ENCODE measurements at places on chromosomes 2 and 18.

DNA sequence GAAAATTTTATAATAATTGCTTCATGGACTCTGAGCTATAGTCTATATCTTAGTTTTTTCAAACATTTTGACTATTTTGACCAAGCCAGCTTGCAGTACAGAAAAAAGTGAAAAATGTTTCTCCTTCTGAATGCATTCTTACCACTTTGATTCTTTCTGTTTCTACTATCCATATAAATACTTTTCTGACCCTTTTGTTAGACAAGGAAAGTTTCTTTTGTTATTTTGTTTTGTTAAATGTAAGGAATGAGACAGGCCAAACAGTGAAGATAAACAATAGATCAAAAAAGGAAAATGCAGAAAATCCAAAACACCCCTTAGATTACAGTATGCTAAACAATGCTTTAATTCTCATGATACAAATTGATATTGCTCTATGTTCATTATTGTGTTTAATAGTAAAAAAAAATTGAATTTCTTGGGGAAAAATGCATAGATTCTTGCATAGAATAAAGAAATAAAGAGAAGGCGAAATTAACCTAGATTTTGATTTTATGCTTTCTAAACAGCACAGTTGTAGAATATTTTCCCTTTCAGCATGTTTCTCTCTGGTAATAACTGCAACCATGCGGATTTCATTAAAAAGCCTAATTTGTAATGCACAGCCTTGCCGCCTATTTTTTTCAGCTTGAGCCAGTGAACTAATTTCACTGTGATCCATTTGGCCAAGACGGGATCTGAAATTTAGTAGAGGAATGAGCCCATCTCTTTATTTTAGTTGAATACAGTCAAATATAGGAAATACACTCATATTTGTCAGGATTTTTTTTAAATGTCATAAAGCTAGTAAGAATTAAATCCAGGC lies 976 bp downstream of the TNFAIP6 start:
- DNase-seq: no peak

- no peak for DNase-seq
Observed at GRCh38 chr2:27000228-27000627, 29.8 kb downstream of the MAPRE3 start.

GRCh38 chr2:127811397-127812321 lies 688 bp upstream of the WDR33 start:
- DNase-seq: no peak

- no peak for DNase-seq
Observed at GRCh38 chr2:100192825-100193224, 50.4 kb upstream of the AFF3 start.

GRCh38 chr2:170176212-170176611 lies 1.7 kb upstream of the MYO3B start:
- DNase-seq: no peak

DNA sequence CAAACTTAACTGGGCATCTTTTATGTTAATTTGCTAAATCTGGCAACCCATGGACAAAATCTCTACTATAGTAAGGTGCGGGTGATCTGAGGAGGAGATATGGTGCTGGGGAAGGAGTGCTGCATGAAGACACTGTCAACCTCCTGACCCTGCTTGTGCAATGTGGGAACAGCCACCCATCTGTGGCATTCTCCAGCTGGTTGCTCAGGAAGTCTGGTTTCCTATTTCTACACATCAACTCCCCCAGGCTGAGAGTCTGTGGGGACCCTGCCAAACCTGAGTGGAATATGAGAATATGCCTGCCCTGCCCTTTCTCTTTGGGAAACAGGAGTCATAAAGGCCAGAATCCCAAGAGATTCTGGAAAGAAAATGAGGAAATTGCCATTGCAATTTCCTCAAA lies 60.1 kb upstream of the PAX3 start:
- DNase-seq: no peak

DNA sequence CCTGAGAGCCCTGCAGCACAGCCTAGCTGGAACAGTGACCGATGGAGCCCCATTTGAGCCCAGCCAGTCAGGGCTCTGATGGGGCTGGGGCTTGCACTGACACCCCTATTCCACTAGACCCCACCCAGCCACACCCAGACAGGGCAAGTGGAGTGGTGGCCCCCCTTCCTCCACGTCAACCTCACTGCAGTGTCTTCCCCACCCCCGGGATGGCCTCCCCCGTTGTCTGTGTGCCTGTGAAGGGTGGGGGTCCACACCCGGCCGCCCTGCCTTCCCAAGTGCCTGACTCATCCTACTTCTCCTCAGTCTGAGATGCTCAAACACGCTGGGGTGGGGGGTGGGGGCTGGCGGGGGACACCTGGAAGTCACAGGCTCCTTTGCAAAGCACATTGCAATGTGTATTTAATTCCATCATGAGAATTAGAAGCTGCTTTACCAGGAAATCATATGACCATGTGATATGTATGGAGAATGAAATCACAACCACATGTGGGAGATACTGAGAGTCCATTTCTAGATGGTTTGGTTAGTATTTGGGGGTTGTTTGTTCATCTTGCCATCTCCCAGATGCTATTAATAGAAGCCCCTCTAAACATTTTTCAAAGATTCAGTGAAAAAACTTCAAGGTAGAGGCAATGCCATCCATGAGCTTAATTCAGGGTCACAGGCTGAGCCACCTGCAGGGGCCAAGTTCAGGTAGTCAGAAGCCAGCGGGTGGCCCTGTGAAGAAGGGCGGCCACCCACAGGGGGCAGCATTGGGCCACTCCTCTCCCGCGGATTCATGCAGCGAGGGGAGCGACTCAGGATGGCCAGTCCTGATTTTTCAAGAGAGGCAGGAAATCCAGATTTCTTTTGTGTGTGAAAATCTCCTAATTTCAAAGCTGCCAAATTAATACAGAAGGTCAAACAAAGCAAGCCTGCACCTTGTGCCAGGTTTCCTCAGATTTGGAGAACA lies 22.7 kb upstream of the GMPPA start:
- DNase-seq: peak; percentile 82

DNA sequence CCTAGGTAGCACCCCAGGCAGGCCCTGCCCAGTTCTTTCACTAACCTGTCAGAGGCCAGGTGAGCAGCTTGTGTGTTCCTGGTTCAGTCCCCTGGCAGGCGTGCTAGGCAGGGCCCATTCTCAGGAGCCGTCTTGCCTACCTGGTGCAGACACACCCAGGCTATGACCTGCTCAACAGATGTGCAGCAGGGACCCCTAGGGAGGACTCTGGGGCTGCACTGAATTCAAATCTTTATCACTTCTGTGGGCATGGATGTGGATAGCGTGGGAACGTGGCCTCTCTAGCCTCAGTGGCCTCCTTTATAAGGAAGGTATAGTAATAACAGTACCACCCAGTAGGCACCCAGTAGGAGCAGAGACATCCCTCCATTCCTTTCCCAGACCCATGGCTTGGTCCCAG lies 48.4 kb downstream of the PLEKHB2 start:
- no peak for DNase-seq

DNA sequence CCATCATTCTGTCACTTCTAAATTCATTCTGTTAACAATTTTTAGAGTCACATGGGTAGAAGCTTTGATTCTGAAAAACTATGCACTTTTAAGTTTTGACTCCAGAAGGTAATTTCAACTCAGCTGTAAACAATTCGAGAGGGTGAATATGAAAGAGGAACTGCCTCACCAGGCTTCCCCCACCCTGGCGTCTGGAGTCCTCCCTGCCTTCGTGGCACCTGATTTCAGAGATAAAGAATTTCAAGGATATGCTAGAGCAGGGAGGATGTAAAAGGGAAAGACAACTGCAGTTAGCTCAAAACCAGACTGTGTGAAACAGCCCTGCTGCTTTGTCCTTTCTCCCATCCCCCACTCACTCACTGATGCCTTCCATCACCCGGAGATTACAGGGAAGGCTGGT lies 40.7 kb downstream of the ONECUT2 start:
- DNase-seq: no peak

GRCh38 chr2:190186238-190186637 lies 123.7 kb upstream of the MSTN start:
- DNase-seq: no peak

- no peak for DNase-seq
Observed at GRCh38 chr2:46779447-46779941, 136.1 kb downstream of the MCFD2 start.

GRCh38 chr2:34979148-34979547 lies 1376.4 kb upstream of the CRIM1 start:
- no peak for DNase-seq

GRCh38 chr2:221423210-221423804 lies 148.8 kb downstream of the EPHA4 start:
- no peak for DNase-seq

- no peak for DNase-seq
Observed at GRCh38 chr2:209582281-209582680, 158.4 kb downstream of the MAP2 start.

- DNase-seq: no peak
Observed at GRCh38 chr18:27662949-27663348, 477.8 kb upstream of the CHST9 start.

DNA sequence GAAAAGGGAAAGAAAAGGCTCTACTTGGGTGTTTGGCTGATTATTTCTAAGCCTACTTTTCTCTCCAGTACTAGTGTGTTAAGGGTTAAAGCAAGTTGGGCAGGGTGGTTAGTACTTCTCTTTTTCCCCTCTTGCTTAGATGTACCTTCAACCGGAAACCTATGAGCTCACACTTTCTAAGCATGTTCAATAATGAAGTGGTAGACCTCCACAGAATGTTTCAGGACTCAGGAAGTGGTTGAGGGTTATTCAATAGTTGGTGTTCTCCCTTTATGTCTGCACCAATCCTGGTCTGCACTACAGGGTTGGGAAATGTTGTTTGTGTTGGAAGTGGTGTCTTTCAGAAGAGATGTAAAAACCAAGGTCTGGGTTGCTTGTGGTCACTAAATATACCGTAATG lies 137.1 kb downstream of the ZEB2 start:
- no peak for DNase-seq
